ENCODE measurements at places on chromosomes 6 and 20.

DNA sequence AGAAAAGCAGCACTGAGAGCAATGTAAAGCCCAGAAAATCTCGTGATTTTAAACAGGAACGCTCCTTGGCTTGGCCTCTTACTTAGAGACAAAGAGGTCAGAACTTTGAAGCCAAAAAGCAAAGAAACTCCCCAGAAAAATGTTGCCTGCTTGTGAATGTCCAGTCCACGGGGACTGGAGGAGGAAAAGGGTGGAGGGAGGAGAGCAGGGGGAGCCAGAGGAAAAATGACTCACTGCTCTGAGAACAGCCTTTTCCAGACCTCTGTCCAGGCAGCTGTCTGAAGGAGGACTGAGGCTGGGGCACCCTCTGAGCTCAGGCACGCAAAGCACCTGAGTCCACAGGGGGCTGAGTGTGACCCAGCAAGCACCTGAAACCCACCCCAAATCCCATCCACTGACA lies 64.7 kb downstream of the TRAM2 start:
- no peak for DNase-seq

- DNase-seq: no peak
Observed at GRCh38 chr6:58113960-58114359, 796.5 kb downstream of the PRIM2 start.

DNA sequence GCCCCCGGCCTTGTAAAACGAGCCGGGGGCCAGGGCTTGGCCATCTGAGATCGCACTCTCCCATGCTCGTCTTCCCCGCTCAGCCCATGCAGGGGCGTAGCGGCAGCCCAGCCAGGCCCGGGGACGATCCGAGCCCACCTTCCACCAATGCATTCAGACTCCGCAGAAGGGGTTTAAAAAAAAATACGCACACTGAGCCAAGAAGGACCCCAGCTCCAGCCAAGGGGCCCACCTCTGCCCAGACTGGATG lies 320 bp downstream of the GSTA4 start:
- DNase-seq: peak; percentile 47

DNA sequence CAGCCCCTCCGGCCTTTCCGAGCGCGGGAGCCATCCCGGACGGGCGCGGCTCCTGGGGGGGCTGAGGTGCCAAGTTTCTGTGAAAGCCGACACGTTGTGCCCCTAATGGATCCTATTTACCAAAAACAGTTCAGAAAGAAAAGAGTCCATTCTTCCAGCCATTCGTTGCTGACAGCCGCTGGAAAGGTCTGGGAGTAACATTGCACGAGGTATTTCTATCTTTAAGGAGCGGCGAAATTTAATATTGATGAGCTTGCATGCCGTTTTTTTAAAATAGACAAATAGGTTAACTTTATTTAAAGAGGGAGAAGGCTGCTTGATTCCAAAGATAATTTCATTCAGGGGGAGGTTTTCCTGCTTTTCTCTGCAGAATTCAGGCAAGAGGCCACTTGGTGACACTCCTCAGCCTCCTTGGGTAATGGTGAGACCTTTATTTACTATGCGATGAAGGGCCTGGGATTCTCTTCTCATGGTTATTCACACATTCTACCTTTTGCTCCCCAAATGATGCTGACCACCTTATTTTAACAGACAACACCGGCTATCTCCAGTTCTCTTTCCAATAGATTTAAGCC lies 988 bp downstream of the TIAM2 start:
- no peak for DNase-seq

GRCh38 chr20:44222633-44223368 lies 12.2 kb upstream of the OSER1 start:
- DNase-seq: no peak

GRCh38 chr6:7914991-7915789 lies 4.6 kb upstream of the TXNDC5 start:
- DNase-seq: no peak

GRCh38 chr20:32603046-32603726 lies 18.1 kb upstream of the NOL4L start:
- no peak for DNase-seq

DNA sequence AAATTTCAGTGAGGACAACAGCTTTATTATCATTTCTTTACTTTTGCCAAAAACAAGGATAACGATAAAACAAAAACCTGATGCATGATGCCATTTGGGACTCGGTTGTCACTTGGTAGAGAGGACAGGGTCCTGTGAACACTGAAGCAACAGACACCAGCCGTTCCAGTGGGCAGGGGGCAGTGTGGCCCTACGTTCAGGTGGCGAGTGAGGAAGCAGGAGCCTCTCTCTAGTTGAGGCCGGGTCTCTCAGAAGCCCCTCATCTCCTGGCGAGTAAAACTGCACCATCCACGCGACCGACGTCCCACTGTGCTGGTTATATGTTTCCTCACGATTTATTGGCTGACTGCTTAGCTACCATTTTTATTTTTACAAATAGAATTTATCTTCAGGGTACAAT lies 231.6 kb downstream of the THBS2 start:
- no peak for DNase-seq

DNA sequence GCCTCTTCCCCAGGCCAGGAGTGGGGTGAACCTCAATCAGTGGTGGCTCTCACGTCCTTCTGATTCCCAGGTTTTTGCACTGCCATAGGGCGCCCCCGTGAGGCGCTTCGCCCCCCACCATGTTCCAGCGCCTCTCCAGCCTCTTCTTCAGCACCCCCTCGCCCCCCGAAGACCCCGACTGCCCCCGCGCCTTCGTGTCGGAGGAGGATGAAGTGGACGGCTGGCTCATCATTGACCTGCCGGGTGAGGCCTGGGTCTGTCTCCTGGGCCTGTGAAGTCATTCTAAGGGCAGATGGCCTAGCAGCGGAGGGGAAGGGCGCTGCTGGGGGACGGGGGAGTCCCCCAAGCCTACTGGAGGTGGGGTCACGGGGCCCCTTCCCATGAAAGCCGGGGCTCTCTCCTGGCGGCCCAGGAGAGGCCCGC lies 4.5 kb downstream of the TP53INP2 start:
- DNase-seq: peak; percentile 68

GRCh38 chr6:133206942-133207341 lies 34.2 kb upstream of the EYA4 start:
- no peak for DNase-seq
